ENCODE measurements at places on chromosomes 12 and 14.

GRCh38 chr12:121036810-121037326 lies 2.2 kb downstream of the OASL start:
- no peak for DNase-seq

DNA sequence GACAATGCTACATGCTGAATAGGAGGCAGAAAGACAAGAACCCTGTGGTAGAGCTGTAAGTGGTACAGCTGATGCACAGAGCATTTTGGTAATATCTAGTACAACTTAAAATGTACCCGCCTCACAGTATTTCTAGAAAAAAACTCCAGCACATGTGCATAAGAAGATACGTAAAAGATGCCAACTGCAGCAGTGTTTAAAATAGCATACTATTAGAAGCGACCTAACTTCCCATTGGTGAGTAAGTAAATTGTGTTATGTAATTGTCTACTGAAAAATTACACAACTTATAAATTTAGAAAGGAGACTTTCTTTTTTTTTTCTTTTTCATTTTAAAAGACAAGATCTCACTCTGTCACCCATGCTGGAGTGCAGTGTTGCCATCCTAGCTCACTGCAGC lies 114.3 kb upstream of the CAND1 start:
- no peak for DNase-seq

DNA sequence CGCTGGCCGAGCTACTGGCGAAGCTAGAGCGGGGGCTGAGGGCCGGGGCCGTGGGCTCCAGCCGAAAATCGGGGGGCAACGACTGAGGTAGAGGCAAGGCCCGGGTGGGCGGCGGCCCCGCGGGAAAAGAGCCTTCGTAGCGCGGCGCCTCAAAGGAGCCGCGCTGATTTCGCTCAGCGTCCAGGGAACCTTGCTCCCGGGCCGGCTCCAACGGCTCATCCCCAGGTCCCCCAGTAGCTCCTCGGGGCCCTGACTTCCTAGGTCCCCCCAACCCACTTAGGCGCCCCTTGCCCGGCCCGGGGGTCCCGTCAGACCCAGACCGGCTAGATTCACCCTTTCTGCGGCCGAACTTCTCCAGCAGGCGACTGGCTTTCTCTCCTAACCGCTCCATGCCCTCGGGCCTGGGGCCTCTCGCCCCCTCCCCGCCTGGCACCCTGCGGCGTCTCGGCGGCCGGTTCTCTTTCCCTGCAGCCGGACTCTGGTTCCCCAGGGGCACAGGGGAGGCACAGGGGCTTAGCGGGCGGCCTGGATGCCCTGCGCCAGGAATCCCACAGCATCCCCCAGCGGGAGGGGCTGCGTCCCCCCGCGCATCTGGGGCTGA lies 375 bp downstream of the AJUBA start:
- no peak for DNase-seq

GRCh38 chr12:77294016-77294415 lies 228.6 kb upstream of the E2F7 start:
- DNase-seq: peak; percentile 25

DNA sequence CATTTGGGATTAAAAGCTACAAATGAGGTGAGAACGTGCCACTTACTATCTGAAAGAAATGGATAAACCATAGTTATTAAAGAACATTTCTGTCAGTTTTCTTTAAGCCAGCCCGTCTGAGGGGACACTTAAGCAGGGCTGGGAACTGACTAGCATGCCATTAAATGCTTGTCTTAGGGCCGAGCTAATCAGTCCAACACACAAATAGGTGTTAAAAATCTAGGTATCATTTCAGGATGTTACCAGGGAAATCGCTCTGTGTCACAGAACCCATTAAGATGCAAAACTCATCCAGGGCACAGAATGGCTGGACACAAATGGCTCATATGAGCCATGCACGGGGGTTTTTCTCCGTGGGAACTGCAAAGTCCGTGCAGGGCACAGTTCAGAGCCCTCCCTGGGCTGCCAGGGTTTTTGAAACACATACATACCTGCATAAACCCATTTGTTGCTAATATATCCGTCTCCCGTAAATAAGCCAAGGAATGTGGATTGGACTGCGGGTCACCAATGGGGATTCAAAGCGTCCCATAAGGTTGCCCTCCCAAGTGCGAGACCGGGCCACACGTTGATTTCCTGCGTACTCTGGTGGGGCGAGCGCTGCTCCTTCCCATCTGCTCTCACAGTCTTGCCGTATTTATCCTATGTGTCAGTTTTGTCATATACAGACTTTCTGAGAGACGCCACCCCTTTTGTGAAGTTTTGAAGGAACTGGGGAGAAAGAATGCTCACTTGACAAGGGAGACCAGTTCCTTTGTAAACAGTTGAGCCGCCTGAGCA lies 5.4 kb upstream of the GSC start:
- DNase-seq: no peak

GRCh38 chr14:105486163-105486973 lies at the start of gene CRIP1:
Gene CRIP1 (plus strand): TSS chr14:105486886. CDS start chr14:105487260, 374 bp downstream.
- DNase-seq: no peak

GRCh38 chr14:83558946-83559345 lies 1971.0 kb upstream of the FLRT2 start:
- no peak for DNase-seq

GRCh38 chr14:58628406-58628805 lies 9.4 kb upstream of the DACT1 start:
- DNase-seq: no peak

- DNase-seq: no peak
Observed at GRCh38 chr14:35155962-35156361, 33.6 kb downstream of the PRORP start.

- no peak for DNase-seq
Observed at GRCh38 chr12:57584690-57585089, 6.3 kb upstream of the PIP4K2C start.

GRCh38 chr12:110100315-110100970 lies 23.7 kb upstream of the IFT81 start:
- peak; percentile 63 for DNase-seq

DNA sequence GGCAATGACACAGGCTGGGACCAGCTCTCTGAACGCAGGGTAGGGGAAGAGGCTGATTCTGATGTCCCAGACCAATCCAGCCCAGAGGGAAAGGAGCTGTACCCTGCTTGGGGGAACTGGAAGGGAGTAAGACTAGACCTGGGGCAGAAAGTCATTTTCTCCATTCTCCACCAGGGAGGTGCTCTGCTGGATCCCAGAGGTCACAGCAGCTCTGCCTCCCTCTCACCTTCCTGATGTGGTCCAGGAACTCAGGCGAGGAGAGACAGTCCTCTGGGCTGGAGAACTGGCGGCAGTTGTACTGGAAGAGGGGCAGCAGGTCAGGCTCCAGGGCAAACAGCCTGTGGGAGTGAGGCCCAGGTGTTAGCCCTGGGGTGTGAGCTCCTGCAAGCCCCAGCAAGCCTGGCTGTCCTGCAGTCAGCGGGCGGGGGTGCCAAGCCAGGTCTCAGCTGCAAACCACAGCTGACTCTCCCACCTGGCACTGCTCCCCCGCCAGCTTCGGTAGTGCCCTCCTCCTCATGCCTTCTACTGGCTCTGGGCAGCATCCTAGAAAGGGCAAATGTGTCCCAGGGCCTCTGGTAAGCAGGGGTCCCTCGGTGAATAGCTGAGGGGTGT lies 1.9 kb downstream of the NGB start:
- DNase-seq: no peak

GRCh38 chr14:98721061-98721460 lies 550.9 kb downstream of the BCL11B start:
- DNase-seq: no peak

DNA sequence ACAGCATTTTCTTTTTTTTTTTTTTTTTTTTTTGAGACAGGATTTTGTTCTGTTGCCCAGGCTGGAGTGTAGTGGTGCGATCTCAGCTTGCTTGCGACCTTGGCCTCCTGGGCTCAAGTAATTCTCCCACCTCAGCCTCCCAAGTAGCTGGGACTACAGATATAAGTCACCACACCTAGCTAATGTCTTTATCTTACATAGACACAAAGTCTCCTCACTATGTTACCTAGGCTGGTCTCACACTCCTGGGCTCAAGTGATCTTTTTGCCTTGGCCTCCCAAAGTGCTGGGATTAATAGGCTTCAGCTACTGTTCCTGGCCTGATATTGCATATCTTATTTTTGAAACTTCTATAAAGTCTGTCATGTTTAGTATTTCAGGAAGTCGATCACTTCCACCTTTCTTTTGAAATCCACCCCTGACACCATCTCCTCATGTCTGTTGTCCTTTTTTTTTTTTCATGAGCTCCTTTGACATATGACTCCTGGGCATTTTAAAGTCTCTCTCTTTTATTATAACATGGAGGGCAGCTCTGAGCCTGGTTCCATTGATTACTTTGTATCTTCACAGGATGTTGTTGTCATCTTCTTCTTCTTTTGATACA lies 5.9 kb upstream of the A2ML1 start:
- no peak for DNase-seq

- no peak for DNase-seq
Observed at GRCh38 chr12:123233505-123234308, 471 bp downstream of the MTRFR start.

GRCh38 chr12:15931590-15932053 lies 20.5 kb downstream of the DERA start:
- no peak for DNase-seq

GRCh38 chr12:11755302-11755930 lies 105.9 kb downstream of the ETV6 start:
- DNase-seq: no peak

DNA sequence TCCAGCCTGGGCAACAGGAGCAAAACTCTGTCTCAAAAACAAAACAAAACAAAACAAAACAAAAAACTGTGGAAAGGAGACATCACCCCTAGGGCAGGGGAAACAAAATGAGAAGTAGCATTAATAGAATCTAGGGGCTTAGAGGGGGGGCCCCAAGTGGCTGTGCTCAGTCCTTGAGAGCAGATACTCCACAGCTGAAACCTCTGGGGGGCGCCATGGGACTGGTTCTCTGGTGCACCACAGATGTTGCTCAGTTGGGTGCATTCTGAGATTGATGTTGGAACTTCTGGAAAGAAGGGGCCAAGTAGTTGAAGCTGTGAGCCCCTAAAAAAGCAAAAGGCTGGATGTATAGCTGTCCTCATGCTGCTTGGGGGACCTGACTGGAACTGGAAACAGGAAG lies 11.8 kb upstream of the SYNE2 start:
- no peak for DNase-seq

GRCh38 chr14:33834466-33835260 lies 116.2 kb downstream of the EGLN3 start:
- no peak for DNase-seq

GRCh38 chr14:35818346-35819115 lies 7.6 kb upstream of the BRMS1L start:
- peak; percentile 45 for DNase-seq

DNA sequence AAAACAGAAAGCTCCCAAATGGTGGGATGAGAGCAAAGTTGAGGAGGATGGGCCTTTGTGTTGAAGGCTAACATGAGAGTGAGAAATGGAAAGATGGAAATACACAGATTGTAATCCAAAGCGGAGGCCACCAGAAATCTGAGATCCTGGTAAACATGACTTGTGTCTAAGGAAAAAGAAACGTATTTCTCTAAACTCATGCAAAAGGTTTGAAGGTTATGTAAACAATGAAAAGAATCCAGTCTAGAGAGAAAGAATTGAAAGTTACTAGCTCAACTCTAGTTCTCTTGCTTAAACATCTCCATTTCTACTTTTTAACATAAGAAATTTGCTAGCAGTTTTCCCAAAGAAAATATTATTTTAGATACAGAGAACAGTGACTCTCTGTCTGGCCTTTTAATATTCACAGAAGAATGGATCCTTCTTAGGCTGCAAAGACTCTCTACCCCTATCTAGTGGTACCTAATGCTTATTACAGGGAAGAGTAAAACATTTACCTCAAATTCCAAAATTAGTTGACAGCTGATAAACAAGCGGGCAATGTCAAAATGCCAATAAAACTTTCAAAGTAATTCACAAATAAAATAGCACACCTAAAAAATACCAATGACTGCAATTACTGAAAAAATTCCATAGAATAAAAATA lies 75.8 kb upstream of the SOX5 start:
- no peak for DNase-seq

DNA sequence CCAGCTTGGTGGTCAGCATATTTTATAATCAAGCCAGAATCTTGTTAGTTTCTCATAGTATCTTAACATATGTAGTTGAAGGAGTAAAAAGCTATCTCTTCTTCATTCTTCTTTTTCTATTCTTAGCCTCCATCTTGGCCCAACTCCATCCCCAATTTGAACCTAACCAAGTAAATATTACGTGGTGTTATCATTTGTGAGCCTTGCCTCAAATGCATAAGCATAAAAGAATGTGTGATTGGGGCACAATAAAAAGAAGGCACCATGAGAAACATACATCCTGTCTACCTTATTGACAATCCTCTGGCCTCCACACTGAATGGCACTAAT lies 181.4 kb upstream of the BMP4 start:
- no peak for DNase-seq

DNA sequence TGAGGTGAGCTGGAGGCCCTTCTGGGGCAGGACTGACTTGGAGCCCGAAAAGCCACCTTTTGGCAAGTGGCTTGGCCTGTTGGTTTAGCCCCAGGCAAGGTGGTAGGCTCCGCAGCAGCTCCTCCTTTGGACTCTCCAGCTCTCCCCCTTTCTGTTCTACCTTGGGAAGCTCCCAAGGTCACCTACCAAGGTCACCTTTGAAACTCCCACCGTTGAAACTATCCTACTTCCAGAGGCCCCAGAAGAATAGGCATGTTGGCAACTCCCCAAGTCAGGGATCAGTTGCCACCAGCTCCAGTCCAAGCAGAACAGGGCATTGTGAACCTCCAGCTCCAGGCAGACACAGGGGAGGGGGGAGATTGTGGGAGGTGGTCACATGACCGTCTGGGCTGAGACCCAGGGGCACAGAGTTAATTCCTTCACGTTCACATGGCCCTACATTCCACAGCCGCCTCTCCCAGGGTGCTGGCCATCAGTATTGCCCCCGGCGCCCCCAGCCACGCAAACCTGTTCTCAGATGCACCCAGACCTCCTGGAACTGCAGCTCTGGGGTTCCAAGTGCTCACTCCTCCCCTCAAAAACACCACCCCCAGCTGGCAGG lies 14.4 kb downstream of the IRF2BPL start:
- DNase-seq: no peak

DNA sequence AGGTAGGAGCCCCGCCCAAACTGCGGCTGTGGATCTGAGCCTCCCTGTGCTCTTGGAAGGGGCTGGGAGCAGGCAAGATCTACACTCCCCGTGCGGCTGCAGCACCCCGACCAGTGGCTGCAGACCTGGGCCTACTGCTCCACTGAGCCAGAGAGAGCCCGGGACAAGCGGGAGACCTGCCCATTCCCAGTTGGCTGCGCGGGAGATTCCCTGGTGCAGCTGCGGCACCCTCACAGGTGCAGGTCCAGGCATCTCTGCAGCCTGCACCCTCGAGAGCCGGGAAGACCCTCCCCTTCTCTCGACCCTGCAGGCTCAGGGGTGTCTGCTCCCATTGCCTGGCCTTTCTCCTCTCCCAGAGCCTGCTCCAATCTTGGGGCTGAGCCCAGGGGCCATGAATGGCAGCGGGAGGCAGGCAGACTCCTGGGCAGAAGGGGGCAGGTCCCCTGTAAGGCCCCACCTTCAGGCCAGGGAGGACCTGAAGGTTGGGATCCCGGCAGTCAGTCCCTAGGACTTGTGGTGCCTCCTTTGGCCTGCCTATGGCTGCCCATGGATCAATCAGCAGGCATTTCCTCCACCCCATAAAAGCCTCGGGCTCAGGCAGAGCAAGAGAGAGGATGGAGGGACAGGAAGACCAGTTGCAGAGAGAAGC lies 8.8 kb upstream of the A2M start:
- no peak for DNase-seq
